ENCODE measurements at places on chromosomes 7 and 10. TPM values are rescaled to one million over a fixed set of nuclear protein-coding genes. Genes with fewer than 3 reads are reported as not detected.

Gene PDCD4
- total RNA-seq = 45.5 TPM

GRCh38 chr7:16826060-16826459 lies 21.3 kb upstream of the AGR2 start:
- DNase-seq = no peak

DNA sequence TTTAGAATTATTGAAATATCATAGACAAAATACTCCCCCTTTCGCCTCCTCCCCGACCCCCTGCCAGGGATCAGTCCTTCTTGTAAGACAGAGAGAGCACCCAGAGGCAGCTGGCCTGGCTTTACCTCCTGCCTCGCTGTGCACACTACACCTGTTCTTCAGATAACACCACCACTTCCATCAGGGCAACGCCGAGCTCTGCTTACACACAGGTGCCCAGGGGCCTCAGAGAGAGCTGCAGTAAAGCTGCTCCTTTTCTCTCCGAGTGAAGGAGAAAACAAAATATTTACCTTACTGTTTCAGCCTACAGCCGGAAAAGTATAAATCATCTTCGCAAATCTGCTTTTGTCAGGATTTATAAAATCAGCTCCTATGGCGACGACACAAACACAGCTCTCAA lies 80.7 kb downstream of the HIPK2 start:
- DNase-seq = no peak

Gene HTR5A
- total RNA-seq = not detected

- DNase-seq = no peak
Measured at GRCh38 chr7:50531401-50531911, 33.7 kb downstream of the DDC start.

- no peak for DNase-seq
Measured at GRCh38 chr10:70084189-70084588, 31.5 kb downstream of the MACROH2A2 start.

Gene BZW2
- total RNA-seq = 115 TPM

- DNase-seq = no peak
Measured at GRCh38 chr10:33160151-33160550, 174.3 kb downstream of the NRP1 start.

GRCh38 chr7:1043552-1044188 lies 676 bp upstream of the GPR146 start:
- no peak for DNase-seq

Gene GPR37
- 2.2 TPM for total RNA-seq

Gene NKX6-2
- total RNA-seq = not detected

Gene WAPL
- 22.2 TPM for total RNA-seq

Gene MBL2
- total RNA-seq = not detected

GRCh38 chr10:44952779-44953231 lies 6.8 kb upstream of the RASSF4 start:
- DNase-seq = no peak

DNA sequence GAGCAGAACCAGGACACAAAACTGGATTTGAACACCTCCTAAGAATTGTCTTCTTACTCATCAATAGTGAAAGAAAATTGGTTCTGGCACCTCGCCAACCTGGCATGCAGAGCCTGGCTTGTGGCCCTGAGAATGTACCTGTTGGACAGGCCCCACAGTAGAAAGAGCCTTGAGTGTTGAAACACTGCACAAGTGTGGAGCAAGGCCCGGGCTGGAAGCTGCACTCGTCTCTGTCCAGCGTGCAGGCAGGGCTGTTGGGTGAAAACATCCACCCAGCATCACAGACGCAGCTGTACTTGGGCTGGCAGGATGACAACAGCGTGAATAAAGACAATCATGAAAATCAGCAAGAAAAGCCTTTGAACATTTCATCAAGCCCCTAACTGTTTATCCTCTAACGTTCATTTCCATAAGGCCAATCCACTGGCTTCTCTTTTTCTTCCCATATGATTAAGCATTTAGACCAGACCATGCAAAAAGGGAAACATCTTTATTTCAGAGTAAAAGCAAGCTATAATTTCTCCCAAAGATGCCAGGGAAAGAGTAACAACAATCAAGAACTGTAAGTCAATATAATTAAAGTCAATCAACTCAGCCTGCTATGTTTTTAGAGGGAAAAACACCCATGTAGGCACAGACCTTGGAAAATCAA lies 15.6 kb downstream of the CUBN start:
- no peak for DNase-seq

GRCh38 chr10:48589266-48589665 lies 15.6 kb downstream of the ARHGAP22 start:
- no peak for DNase-seq

GRCh38 chr10:71899665-71900412 lies 48.8 kb upstream of the PSAP start:
- no peak for DNase-seq

Gene LRRC4
- 1.3 TPM for total RNA-seq

DNA sequence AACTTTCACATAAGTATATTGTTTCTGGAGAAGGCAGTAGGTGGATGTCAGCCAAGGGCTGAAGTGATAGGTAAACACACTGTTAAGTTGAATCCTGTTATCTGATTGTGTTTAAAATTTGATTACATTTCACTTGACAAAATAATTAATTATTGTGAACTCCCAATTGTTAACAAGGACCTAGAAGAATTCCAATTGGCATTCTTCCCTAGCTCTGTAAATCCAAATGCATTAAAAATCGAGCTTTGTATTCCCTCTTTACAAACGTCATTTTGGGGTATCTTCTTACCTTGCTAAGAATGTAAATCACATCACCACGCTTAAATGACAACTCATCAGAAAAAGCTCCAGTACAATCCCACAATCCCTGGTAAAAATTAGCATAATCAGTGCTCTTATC lies 179.9 kb downstream of the SKAP2 start:
- no peak for DNase-seq

- no peak for DNase-seq
Measured at GRCh38 chr7:22420973-22421635, 64.2 kb upstream of the RAPGEF5 start.

DNA sequence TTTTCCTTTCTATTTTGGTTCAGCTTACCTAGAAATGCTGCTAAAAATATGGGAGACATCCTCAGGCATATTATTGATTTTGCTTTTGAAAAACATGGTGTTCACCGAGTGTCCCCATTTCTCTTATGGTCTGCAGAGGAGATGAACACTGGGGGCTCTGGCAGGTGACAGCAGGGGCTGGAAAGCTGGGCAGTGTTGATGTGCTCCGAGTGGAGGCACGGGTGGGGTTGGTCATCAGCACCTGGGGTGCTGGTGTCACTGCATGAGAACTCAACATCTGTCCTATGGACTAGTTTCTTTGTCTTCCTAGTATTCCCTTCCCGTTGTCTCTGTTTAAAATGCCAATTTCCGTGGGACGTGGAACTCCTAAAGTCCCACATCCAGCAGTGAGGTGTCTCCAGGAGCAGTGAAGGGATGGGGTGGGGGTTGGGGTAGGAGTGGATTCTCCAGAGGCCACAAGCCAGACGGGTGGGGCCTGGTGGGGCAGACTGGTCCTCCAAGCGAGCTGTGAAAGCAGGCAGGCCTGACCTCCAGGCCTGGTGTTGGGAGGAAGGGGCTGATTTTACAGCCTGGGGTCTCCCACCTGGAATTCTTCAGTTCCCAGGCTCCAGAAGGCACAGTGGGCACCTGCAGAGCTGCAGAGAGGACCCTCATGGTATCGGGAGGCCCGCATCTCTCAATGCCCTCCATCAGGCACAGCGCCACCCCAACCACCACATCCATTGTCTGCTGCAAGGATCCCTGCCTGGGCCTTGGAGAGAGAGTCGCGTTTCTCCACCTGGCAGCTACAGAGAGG lies 24.4 kb downstream of the ZNF775 start:
- no peak for DNase-seq

Gene MEIG1
- total RNA-seq = not detected

GRCh38 chr10:14562218-14563075 lies 212.2 kb downstream of the FAM107B start:
- DNase-seq = no peak

DNA sequence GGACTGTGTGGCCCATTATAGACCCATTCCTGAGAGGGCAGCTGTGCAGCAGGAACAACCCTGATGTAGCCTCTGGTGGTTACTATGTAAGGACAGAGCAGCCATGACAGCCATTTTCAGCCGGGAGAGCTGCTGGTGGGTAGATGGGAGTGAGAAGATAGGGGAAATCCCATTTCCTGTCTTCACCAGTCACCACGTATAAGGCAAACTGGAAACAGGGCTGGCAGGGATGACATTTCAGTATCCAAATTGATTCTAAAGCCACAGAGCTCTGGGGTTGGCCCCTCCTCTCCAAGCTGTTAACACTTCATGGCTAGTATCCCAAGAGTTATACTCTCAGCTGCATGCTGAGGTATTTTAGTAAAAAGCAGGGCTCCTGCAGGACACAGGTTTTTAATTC lies 15.2 kb upstream of the FZD1 start:
- no peak for DNase-seq

- DNase-seq = no peak
Measured at GRCh38 chr7:30782690-30783089, 11.5 kb downstream of the MINDY4 start.

Gene POLR2J3
- total RNA-seq = 16.6 TPM

Gene OR2A2
- not detected for total RNA-seq

GRCh38 chr10:4488904-4489303 lies 337.1 kb upstream of the AKR1E2 start:
- DNase-seq = no peak

Gene KCP
- total RNA-seq = not detected

GRCh38 chr10:73867126-73867807 lies 7.1 kb downstream of the CAMK2G start:
- no peak for DNase-seq

Gene AKR1C8
- total RNA-seq = not detected

DNA sequence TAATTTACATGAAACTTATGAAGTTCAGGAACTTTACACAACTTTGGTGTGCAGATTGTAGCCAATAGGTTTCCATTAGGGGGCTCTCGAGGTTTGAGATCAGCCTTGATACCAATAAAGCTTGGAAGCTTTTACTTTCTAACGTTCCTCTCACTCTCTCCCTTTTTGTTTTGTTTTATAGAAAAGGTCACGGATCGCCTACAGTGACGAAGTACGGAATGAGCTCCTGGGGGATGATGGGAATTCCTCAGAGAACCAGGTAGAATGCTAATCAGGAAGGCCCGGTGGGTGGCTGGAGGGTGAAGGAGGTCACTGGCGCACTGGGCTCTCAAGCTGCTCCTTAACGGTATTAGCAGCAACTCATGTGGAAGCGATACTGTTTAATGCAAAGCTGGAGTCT lies 79.9 kb downstream of the VTI1A start:
- DNase-seq = no peak

Gene SPDYE6
- not detected for total RNA-seq

Gene MACROH2A2
- total RNA-seq = 5.8 TPM

- no peak for DNase-seq
Measured at GRCh38 chr10:19983880-19984565, 167.8 kb downstream of the PLXDC2 start.

DNA sequence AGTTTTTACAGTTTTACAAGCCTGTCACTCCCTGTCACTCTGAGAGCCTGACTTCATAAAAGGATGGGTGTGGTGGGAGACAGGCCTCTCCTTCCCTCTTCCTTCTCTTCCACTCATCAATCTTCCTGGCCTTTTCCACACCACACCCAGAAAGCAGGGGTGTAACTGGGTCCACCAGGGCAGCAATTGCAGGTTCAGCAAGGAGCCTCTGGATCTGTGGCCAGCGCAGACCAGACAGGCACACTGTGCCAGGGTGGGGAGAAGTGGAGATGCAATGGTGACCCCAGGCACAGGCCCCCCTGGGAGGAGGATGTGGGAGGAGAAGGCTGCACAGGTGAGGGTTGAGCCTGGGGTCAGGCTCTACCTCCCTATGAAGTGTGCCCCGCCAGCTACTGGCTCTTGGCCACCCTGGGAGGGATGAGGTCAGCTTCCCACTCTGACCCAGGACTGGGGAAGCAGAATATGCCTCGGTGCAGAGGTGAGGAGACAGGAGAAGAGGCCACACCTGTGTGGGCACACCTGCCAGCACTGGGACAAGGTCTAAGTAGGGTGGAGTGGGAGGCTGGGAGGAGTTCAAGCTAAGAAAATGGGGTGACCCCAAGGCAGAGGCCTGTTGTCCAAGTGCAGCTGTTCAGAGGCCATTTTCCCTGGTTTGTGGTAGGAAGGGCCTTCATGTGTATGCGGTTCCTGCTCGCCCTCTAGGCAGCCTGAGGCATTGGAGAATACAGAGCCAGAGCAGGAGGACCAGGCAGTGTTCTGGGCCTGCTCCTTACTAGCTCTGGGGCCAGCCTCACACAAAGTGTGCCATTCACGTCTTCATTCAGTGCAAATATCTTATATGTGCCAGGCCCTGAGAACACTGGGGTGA lies 20.2 kb upstream of the TMEM72 start:
- no peak for DNase-seq

GRCh38 chr7:7563813-7564212 lies 2.9 kb upstream of the MIOS start:
- no peak for DNase-seq

DNA sequence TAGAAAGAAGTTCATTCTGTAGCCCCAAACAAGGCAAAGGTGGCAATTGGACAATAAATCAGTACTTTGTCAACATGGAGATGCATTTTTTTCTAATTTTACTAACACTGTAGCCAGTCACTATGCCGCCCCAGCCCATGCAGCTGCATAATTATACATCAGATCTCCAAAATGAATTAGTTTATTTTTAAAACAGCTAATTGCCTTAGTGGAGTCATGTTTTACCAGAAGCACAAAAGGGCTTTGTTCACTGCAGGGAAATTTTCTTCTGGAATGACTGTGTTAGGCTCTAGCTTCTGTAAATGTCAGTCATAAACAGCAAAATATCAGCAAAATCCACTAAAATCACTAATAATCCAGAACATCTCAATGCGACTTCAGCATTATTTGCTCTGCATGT lies 20.1 kb upstream of the HDAC9 start:
- DNase-seq = no peak

- DNase-seq = no peak
Measured at GRCh38 chr7:149774237-149775175, 1.1 kb upstream of the ZNF467 start.

Gene ACBD7
- total RNA-seq = not detected

DNA sequence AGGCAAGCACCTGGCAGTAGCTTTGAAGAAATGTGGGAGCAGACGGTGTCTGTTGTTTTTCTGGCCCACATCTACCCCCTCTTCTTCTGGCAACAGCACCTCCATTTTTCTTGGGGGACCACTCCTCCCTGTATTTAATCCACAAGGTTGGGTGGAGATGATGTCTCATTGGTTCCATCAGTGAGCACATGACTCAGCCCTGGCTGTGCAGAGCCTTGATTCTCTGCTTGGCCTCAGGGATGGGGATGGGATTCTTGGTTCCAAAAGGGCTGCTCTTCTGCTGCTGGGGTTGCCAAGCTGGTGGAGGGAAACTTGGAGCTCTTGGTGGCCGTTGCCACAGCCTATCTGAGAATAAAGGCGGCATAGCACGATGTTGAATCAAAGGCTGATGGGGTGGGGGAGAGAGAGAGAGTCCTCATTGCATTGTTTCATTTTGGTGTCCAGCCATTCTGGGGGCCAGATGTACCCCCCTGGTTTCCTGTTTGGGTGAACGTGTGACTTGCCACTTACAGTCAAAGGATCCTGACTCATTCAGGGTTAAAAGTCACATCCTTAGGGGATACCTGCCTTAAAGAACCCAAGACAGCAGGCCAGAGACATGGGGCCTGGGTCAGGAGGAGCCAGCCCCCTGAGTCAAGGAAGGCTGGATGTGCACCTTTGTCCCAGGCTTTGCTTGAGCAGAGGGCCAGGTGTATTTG lies 25.9 kb downstream of the GRK5 start:
- DNase-seq = peak; percentile 73

All from glomerular endothelial cell (primary cell).